ENCODE measurements at places on chromosomes 2 and 18.

- DNase-seq = peak; percentile 51
These were observed 112.5 kb upstream of the SLC38A11 start for GRCh38 chr2:165067643-165068486.

- DNase-seq = peak; percentile 29
These were observed 28.3 kb upstream of the ITGB6 start for GRCh38 chr2:160228141-160228917.

GRCh38 chr2:21890716-21891115 lies 766.9 kb downstream of the TDRD15 start:
- no peak for DNase-seq

- DNase-seq = no peak
These were observed 1.7 kb downstream of the CXCR4 start for GRCh38 chr2:136116151-136116812.

DNA sequence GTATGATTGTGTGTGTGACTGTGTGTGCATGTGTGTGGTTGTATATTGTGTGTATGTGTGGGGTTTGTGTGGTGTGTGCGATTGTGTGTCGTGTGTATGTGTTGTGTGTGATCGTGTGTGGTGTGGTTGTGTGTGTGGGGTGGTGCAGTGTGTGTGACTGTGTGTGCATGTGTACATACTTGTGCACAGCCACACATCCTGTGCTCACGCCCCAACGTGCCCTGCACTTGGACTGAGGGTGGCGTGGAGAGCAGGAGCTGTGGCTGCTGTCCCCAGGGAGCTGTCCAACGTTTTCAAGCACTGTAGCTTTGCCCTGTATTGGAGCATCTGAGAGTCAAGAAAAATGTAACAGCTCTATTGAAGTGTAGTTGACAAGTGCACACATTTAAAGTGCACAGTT lies 243.2 kb upstream of the HDAC4 start:
- DNase-seq = no peak

DNA sequence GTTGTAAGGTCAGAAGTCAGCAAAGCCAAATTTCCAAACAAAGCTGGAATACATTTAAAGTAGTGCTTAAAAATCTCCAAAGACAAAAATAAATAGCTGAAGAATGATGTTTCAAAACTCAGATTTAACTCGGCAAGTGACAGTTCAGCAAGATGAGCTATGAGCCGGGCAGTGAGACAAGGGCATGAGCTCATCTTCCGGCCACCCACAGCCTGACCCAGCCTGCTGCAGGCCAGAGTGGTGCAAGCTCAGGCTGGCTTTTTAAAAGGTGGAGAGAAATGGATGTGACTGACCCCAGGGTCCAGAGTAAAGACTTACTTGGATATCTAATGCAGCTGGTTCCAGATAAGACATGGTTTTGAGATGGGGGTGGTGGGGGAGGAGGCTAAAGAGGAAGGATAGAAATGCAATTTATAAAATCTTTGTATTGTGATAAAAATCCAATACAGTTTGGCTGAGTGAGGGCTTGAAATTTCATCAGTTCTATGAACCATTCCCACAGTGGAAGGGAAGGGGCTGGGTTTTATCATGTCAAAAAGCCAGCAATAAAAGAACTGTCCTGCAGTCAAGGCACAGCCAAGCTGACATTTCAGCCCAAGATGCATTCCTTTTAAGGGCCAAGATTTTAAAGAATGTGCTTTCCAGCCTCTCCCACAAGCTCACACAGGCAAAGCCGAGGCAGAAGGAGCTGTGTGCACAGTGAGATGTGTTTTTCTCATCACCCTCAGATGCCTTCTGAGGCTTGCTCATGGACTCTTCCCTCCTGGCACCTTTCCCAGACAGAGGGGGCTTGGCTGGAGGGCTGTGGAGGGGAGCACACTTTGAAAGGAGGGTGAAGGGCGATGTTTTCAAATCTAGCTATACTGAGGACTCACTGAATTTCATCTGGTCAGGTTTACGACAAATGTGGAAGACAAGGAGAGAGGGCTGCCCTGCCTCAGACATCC lies 97.9 kb upstream of the KLHL29 start:
- peak; percentile 41 for DNase-seq

DNA sequence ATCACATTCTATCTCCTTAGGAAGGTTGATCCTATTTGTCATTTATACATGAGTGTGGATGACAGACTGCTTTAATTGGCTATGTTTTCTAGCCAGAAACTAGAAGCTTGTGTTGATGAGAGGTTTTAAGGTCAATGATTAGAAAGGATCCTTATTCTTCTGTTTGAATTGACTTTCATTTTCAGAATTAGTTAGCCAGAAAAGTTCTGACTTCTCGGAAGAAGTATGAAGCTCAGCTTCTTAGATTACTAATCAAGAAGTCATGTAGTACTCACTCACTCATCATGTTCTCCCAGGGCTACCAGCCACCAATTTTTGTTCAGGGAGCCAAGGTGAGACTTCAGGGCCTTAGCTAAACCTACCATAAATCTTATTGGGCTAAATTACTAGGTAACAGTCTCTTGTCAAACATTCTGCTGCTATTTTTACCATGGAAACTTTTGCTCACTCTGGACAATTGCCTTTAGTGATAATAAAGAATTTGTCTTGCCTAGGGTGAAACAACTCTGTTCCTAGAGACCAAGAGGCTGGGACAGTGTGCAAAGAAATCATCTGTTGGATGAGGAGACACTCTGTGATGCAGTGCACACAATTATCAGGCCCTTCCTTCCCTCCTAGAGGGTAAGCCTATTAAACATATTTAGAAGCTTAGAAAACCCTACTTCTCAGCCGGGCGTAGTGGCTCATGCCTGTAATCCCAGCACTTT lies 111.6 kb upstream of the DNMT3A start:
- no peak for DNase-seq

GRCh38 chr2:121286506-121286905 lies 1.5 kb upstream of the TFCP2L1 start:
- DNase-seq = no peak

DNA sequence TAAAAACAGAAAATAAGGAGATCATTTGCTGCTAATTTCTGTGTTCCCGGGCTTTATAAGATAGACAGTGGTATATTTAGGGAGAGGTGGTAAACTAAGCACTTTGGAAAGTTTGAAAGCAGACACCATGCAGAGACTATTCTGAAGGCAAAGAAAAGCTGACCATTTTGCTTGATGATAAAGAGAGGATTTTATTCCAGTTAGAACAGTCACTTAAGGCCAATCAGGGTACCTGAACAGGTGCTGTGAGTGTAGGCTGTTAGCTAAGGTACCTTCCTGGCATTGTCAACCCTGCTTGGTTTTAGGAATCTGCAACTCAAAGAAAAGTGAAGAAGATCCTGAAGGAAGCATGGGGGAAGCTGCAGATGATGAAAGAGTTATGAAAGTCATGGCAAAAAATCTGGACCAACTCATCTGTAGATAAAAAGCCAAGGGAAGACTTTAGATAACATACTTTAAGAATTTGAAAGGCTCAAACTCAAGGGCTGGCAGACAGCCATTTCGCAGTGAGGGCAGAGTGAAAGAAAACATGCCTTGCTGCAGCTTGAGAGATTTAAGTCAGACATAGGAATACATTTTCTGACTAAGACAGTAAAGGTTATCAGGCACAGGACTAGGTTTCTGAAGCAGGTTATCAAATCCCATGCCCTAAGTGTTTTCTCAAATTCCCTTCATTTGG lies 80.1 kb upstream of the ARL5A start:
- DNase-seq = no peak

GRCh38 chr2:19743641-19744040 lies 158.1 kb downstream of the TTC32 start:
- no peak for DNase-seq

- peak; percentile 58 for DNase-seq
These were observed 17.6 kb downstream of the WNT10A start for GRCh38 chr2:218898109-218898878.

DNA sequence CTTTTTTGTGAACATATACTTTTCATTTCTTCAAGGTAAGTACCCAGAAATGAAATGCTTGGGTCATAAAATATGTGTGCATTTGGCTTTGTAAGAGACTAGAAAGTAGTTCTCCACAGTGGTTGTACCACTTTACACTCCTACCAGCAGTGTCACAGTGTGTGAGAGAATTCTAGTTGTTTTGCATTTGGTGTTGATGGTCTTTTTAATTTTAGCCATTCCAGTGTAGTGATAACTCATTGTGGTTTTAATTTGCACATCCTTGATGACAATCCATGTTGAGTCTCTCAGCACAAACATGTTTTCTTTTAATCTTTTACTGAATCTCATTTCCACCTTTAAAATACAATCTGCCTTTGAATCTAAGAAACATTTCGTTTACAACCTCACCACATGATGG lies 402.5 kb upstream of the ETAA1 start:
- no peak for DNase-seq

GRCh38 chr2:100274076-100274475 lies 48.2 kb downstream of the LONRF2 start:
- no peak for DNase-seq

- no peak for DNase-seq
These were observed 112.5 kb downstream of the ZNF532 start for GRCh38 chr18:58977223-58977622.

DNA sequence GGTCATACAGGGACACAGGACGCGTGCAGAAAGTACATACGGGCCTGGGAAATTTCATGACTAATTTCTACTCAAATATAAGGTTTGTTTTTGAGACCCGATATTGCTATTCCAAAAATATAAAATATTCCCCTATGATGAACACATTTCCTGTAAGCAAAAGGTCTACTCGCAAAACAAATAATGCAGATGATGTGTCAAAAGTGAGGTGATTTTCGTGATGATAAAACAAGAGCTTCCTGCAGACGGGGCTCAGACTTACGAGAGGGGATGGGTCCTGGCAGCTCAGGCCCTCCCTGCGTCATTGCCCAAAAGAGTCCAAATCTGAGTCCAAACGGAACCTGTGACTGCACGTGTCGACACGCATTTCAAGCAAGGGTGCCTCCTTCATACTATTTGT lies 62.7 kb downstream of the MBP start:
- no peak for DNase-seq

DNA sequence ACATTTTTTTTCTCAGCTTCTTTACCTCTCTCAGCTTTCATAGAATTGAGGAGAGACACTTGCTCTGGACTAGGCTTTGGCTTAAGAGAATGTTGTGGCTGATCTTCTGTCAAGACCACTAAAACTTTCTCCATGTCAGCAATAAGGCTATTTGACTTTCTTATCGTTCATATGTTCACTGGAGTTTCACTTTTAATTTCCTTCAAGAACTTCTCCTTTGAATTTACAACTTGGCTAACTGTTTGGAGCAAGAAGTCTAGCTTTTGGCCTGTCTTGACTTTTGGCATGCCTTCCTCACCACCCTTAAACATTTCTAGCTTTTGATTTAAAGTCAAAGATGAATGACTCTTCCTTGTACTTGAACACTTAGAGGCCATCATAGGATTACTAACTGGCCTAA lies 104.4 kb upstream of the SLC39A10 start:
- DNase-seq = no peak

- no peak for DNase-seq
These were observed 348.4 kb upstream of the REG3G start for GRCh38 chr2:78676921-78677696.

DNA sequence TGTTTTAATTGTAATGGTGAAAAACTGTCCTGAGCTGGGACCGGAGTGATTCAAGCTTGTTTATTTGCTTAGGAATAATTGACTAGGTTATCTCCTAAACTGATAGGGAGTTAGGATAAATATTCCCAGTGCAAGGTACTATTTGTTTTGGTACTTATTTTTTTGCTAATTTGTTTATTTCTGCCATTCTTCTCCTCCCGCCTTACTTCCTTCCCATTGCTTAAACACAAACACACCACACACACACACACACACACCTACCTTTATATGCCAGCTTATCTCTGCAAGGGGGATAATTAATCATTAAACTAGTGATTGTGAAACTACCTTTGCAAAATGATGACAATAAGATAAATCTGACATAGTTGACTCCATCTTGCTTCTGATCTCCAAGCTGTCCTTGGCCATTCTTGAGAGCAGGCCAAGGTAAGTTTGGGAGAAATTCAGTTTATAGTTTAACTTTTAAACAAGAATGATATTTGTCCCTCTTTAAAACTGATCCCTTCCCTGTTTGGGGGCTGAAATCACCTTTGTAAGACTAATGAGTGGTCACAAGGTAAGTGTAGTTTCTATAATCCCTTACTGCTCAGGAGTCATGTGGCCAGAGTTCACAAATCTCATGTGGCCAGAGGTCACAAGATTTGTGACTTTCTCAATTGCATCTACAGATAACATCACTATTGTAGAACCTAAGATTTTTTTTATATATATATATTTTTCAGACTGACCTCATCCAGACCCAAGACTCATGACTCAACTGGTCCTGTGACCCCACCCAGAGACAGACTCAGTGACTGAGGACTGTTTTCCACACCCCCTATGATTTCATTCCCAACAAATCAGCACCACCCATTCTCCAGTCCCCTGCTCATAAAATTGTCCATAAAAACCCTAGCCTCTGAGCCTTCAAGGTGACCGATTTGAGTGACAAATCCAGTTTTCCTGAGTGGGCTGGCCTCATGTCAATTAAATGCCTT lies 83.1 kb upstream of the LRRTM4 start:
- no peak for DNase-seq

- DNase-seq = no peak
These were observed 22.5 kb upstream of the RASGRP3 start for GRCh38 chr2:33453905-33454479.

DNA sequence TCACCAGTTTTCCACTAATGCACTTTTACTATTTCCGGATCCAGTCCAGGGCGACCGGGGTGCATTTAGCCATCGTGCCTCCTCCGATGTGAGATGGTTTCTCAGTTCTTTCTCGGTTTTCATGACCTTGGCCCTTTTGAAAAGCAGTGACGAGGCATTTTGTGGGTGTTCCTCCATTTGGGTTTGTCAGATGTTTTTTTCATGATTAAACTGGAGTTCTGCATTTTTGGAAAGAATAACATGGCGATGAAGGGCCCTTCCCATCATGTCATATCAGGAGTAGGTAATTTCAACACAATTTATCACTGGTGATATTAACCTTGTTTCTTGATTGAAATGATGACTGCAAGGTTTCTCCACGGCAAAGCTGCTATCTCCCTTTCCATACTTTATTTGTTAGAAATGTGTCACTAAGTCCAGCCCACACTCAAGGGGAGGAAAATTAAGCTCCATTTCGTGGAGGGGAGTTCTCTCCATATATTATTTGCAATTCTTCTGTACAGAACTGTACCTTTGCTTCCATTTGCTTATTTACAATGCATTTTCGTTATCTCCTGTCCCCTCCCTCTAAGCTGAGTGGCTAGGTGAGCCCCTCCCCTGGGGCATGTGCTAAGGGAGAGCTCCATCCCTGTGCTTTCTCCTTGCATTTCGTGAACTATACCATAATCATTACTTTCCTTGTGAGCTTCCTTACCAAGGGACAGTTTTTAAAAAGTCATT lies 8.9 kb upstream of the KLF11 start:
- no peak for DNase-seq

- DNase-seq = peak; percentile 15
These were observed 770 bp downstream of the NBAS start for GRCh38 chr2:15560140-15560987.

GRCh38 chr2:30235008-30235655 lies 3.8 kb downstream of the LBH start:
- no peak for DNase-seq

DNA sequence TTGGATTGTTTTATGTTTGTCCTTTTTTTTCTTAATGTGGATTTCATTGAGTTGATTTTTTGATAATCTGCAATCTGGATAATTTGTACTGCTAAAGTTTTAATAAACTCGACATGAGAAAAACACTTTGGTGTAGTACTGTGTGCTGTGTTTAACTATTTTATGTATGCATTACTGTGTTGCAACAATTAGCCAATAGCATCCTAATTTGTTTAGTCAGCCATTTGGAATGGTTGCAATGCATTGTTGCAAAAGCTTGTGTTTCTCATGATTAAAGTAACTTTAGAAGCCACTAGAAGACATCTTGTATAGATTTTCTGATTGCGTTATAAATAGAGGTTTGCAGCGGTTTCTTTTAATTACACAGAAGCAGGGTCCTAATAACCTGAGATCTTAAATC lies 53.5 kb downstream of the PPIG start:
- no peak for DNase-seq

Measured in body of pancreas (tissue), 4 donors.